ENCODE measurements at places on chromosomes 11 and 22.
A peak's percentile ranks its signal among the peaks of the same experiment; 100 is the strongest.

DNA sequence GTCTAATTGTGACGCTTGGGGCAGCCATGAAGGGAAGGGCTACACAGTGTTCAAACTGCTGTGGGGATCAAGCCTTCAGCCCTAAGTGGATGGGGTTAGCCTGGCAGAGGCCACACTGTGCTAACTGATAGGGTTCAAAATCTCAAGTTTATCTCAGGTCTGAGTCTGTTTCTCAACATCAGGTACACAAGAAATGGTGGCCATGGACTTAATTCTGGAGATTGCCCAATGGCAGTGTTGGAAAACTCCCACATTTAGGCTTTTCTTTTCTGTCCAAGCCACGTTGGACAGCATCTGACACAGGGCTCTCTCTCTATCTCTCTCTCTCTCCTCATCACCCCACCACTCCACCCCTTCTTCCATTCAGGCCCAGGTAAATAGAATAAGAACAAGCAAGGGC lies 10.9 kb upstream of the DGAT2 start:
- no peak for DNase-seq

DNA sequence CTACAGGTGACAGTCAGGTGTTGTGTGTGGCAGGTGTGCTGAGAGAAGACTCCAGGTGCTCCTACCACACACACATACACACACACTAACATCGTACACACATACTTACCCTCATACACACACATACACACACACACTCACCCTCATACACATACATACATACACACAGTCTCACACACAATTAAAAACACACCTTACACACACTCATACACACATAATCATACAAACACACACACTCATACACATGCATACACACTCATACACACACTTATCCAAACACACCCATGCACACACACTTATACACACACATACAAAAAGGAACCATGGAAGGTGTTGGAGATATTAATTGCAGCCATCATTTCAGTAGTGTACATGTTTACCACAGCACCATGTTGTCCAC lies 4.6 kb downstream of the KRTAP5-3 start:
- DNase-seq, result no peak

DNA sequence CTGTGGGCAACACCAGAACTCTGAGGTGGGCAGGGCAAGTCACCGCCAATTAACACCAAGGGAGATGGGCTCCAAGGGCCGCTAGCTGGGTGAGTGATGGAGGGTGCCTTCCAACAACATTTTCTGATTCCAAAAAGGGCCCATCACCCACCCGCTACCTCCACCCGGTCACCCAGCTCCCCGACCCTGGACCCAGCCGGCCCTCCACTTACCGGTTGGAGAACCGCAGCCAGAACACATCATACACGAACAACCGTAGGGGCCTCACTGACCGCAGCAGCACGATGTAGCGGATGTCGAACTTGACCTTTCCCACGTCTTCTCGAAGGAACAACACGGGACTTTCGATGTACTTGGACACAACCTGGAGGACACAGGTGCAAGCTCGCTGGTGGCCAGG lies 14.7 kb downstream of the TTLL12 start:
- no peak for DNase-seq

GRCh38 chr11:126968915-126969314 lies 31.7 kb downstream of the KIRREL3 start:
- DNase-seq, result peak; percentile 3

DNA sequence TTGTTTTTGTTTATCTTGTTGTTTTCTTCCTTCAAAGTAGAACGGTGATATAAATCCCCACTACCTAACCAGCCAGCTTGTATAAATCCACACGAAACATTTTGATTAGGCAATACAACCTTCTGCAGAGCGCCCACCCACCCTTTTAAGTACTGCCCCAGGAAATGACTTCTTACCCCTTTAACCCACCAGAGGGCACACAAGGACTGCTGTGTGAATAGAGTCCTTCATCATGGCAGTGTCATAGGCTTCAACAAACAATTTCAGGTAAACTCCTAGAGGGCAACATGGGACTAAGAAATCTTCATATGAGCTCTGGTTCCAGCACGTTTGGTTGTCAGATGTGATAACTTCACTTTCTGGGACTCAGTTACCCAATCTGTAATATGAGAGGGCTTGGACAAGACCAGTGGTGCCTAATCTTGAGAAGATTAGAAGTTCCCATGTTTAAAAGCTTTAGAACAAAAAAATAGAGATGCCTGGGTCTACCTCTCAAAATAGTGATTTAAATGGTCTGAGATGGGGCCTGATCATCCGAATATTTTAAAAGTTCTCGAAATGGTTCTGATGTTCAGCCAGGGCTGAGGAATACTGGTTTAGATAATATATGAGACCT lies 56.1 kb downstream of the PIWIL4 start:
- peak; percentile 41 for DNase-seq
